ENCODE measurements at places on chromosomes 5 and 9.

DNA sequence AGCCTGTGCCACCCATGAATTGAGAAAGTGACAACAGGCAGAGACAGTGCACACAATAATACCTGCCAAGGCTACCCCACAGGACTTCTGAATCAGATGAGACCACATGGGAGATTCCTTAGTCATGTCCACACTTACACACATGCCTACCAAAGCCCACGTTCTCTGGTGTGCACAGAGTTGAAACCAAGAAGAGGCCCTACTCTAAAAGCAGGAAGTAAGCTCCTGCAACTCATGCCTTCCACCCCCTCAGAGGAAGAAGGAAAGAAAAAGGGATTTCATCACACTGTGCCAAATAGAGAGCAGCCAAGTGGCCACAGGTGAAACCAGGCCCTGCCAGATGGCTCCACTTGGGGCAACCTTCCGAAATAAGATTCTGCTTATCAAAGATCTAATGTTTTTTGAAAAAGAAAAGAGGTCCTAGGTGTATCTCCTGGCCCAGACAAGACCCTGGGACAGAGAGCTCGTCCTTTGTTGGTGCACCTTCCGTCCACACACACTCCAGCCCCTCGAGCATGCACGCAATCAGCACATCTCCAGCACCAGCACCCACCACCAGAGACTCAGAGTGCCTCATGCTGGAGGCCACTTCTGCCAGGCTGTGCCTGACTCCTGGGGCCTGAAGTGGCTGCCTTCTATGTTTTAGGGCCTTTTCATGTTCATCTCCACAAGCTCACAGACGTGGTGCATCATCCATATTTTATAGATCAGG is 114.6 kb upstream of the SPOCK1 start:
- peak; percentile 44 for DNase-seq

GRCh38 chr5:42949348-42950115 is 90.6 kb downstream of the ANXA2R start:
- DNase-seq = peak; percentile 79

DNA sequence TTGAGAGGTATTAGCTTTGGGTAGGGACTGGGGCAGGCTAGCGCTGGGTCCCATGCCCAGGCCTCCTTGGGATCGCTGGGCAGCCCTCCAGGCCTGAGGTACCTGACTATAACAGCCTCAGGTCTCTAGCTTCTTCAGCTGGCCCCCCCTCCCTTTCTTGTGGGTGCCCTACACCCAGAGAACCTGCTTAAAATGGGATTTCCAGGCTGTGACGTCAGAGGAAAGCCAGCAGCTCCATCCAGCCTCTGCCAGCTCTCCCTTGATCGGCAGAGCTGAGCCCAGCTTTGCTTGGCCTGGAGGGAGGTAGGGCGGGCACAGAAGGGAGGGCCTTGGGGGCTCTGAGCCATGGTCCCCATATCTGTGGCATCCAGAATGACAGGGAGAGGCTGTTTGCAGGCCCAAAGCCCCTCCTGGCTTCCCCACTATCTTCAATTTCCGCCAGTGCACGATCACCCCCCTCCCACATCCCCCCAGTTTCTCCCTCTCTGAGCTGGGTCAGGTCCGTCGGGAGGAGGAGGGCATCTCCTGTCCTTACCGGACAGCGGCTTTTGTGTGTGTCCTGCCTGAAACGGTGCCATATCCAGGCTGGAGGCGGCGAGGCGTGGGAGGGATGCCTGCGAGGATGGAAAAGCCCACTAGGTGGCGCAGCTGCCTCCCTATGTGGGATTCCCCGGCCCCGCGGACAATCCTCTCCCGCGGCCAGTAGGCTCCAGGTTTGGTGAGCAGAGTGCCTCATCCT is 10.8 kb downstream of the REEP2 start:
- peak; percentile 61 for DNase-seq

DNA sequence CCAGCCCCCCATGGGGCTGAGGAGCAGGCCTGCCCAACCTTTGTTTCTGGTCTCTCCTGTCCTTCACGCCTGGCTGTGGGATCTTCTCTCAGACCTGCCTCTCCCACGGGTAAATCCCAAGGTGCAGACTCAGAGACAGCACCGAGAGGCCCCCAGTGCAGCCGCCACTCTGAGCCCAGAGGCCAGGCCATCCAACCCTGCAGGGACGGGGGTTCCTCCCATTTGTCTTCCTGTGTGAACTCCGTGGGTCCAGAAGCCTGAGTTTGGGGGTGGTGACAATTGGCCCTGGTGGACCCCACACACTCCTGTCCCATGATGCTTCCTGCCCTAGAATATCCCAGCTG is 123.4 kb downstream of the ADAMTS2 start:
- no peak for DNase-seq

GRCh38 chr9:120787933-120788332 is 5.3 kb downstream of the FBXW2 start:
- no peak for DNase-seq

GRCh38 chr5:92890841-92891244 is 690.2 kb downstream of the NR2F1-AS1 start:
- no peak for DNase-seq

GRCh38 chr5:96626956-96627355 is 35.2 kb upstream of the CAST start:
- no peak for DNase-seq

DNA sequence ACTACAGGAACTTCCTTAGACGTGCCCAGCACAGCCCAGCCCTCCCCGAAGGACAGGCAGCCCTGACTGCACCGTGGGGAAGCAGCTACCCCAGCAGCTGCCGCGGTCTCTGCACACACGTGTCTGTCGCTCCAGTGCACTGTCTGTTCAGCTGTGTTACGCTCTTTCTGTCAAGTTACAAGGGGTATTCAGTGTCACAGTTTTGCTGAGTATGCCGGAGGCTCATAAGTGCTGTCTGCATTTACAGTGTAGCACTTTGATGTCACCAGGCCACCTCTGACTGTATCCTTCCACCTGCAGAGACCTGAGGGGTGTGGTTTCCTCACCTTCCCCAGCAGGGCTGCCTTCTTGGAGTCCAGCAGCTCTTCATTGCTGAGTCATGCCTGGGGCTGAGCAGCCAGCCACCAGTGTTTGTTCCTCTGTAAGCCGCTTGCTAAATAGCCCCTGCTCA is 126.8 kb downstream of the EHMT1 start:
- DNase-seq = no peak

GRCh38 chr9:84781931-84782866 is 112.7 kb downstream of the NTRK2 start:
- no peak for DNase-seq

GRCh38 chr5:80227979-80228596 is 27.8 kb downstream of the SERINC5 start:
- DNase-seq = no peak

- DNase-seq = no peak
Observed at GRCh38 chr5:51625224-51625968, 242.1 kb downstream of the ISL1 start.

GRCh38 chr5:152465140-152465539 is 60.1 kb upstream of the NMUR2 start:
- DNase-seq = no peak

- DNase-seq = no peak
Observed at GRCh38 chr5:79800979-79801827, 111.6 kb downstream of the CMYA5 start.

GRCh38 chr9:135051316-135052038 is 36.0 kb upstream of the OLFM1 start:
- DNase-seq = no peak

DNA sequence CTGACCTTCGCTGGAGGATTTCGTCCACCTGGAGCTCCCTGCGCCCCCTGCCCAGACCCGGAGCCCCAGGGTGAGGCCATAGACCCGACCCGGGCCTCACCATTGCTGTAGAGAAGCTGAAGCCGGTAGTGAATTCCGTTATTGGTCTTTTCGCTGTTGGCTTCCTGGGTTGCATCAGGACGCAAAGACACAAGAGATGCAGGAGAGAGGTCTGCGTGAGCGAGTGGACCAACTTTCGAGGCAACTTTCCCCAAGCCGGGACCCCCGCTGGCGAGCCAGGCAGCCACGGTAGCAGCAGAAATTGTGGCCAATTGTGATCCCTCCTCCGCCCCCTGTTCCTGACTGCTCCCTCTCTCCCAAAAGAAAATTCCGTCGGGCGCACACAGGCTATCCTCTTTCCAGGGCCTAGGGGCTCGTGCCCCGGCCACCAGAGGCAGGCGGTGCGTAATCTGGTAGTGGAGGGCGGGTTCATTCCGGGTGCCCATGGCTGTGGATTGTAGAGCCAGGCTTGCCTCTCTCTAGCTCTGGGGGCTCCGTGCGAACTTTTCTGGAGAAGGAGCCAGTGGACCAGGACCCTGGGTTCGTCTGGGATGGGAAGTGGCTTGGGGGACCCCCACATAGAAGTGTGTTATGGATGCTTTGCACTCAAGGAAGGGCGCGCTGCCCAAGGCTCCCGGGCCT is 3.3 kb downstream of the EBF1 start:
- no peak for DNase-seq

DNA sequence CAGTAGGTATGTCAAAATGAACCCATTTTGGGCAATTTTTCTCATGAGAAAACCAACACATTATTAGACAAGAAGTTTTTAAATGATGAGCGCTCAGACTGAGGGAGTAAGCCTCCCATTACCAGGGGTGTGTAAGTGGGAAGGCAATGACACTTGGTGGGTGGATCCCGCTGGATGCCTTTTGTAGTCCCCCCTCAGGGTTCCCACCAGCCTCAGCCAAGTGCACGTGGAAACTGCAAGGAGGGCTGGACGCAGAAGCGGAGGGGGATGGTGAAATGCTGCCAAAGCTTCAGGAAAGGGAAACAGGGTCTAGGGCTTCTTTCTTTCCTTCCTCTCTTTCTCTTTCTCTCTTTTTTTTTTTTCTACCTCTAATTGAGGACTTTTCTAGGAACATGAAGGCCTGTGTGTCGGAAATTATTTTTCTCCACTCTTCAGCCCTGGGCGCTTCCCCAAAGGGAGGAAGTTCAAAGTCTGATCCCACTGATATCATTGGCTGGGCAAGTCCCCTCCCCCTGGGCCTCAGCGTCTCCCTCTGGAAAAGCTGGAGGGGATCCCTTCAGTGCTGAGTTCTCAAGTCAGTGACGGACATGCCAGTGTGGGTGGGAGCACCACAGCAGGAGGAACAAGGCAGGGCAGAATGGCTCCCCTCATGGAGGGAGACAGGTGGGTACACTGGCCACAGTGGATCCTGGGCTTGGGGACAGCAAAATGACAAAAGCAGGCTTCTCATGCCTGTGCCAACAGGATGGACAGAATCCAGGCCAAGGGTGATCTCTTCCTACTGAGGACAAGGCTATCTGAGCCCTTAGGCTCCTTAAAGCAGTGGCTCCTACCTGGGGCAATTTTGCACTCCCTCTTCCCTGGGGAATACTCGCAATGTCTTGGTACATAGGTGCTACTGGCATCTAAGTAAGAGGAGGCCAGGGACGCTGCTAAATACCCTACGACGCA is 23.9 kb upstream of the SLC25A51 start:
- DNase-seq = no peak

DNA sequence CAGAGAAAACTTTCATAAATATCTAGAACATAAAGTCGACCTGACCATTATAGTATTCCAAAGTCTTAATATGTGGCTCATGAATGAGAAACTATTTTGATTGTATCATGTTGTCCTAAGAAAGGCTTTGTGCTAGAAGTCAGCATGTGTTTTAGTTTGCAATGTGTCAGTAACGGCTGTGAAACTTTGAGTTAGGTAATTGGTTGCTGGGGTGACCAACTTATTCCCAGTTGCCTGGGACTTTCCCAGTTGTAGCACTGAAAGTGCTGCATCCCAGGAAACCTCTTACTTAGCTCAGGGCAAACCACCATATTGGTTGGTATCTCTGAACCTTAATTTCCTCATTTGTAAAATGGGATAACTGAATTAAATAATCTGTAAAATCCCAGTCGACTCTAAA is 114.6 kb upstream of the SLC12A2 start:
- DNase-seq = no peak

- no peak for DNase-seq
Observed at GRCh38 chr9:8693464-8693863, 893.9 kb upstream of the DMAC1 start.

DNA sequence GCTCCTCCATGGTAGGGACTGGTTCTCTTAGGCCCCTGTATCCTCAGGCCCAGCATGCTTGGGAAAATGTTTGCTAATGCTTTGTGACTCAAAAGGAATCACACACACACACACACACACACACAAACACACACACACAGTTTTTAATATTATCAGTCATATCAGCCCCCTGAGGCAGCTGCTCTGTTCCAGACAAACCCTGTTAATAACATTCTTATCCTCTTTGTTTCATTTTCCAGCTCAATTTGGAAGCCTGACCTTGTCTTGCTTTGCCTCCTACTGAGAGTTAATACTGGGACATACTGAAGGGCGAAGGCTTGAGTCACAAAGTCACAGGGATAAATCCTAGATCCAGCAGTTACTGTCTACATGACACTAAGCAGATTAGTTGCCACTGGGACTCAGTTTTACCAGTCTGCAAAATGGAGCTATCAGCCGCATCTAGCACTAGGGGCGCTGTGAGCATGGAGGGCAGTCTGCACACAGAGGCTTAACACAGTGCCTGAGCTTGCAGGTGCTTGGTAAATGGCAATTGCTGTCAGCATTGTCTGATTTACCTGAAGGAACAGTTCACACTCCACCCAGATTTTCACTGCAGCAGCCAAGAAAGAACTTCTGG is 37.1 kb upstream of the KCNMB1 start:
- DNase-seq = no peak

DNA sequence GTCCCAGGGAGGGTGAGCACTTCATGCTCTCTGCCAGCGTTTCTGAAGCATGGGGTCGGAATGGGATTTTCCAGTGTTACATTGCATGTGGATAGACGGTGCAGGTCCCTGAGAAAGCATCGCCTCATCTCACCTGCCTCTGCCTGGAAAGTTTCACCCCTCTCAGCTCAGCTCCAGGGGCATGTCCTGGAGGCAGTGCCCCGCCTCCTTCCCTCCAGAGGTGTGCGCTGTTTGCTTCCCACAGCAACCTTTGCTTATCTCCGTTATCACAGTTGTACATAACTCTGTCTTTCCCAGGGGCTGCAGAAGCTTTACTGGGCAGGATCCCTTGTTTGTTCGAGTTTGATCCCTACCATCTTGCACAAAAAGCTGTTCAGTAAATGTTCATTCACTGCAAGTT is 10.7 kb upstream of the CREBRF start:
- no peak for DNase-seq

GRCh38 chr9:125632321-125633115 is 74.5 kb downstream of the MAPKAP1 start:
- peak; percentile 79 for DNase-seq

DNA sequence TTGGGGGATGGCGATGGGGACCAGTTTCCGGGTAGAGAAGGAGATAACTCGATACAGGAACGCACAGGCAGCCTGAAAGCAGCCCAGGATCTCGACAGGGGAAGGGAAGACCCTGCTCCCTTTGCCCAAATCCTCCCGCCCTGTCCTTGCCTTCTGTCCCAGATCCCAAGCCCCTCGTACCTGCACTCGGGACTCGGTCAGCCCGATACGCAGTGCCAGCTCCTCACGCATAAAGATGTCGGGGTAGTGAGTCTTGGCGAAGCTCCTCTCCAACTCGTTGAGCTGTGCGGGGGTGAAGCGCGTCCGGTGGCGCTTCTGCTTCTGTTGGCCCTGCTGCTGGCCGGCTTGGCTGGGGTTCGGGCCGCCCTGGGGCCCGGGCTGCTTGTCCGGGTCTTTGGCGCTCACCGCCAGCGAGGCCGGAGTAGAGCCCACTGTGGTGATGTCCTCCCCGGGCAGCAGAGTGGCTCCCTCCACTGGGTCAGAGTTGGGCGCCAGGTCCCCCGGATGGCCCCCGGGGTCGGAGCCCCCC is 1.8 kb downstream of the OTP start:
- DNase-seq = no peak

GRCh38 chr9:74245866-74246497 is 251.2 kb upstream of the RORB start:
- DNase-seq = no peak

GRCh38 chr5:127876384-127876783 is 173.2 kb downstream of the CCDC192 start:
- no peak for DNase-seq

- no peak for DNase-seq
Observed at GRCh38 chr9:14985419-14985818, 75.2 kb upstream of the FREM1 start.

Data from HL-60 (cell line).